Esophagus squamous epithelium (tissue), 5 donors: ENCODE measurements at places on chromosomes 12 and 14. TPM values are rescaled to one million over a fixed set of nuclear protein-coding genes. Genes with fewer than 3 reads are reported as not detected.

DNA sequence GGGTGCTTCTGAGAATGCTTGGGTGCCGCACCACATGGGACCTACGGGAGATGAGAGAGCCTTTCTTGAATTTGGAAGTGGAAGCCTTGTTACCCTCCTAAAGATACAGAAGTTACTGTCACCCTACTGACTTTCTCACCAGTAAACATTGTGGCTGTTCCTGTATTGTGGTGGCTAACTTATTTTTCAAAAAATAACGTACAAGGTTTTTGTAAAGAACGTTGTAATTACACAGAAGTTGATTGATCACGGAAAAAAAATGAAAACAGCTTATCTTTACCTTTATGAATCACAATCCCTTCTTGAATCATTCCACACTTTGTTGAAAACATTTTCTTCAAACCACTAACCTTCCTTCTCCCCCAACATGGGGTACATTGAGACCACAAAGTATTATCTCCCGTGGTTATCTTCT lies 22.0 kb upstream of the PPFIBP1 start:
- DNase-seq: no peak

GRCh38 chr12:111457577-111457976 lies 51.9 kb downstream of the SH2B3 start:
- no peak for DNase-seq

DNA sequence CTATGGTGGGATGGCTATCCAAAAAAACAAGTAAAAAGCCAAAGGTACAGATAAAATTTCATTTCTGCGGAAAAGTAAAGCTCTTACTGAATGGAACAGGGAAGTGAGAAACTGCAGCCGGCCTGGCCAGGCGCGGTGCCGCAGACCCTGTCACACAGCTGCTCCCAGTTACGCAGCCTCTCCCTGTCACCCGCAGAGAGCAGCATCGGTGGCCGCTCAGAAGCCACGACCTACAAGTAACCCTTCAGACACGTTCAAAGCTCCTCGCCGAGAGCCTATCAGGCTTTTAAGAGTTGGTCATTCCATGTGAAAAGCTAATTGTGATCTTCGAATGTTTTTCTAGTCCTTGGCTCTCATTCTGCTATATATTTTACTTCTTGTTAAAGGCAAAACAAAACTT lies 11.0 kb upstream of the ANKLE2 start:
- no peak for DNase-seq

GRCh38 chr14:78446807-78447206 lies 276.6 kb downstream of the NRXN3 start:
- no peak for DNase-seq

DNA sequence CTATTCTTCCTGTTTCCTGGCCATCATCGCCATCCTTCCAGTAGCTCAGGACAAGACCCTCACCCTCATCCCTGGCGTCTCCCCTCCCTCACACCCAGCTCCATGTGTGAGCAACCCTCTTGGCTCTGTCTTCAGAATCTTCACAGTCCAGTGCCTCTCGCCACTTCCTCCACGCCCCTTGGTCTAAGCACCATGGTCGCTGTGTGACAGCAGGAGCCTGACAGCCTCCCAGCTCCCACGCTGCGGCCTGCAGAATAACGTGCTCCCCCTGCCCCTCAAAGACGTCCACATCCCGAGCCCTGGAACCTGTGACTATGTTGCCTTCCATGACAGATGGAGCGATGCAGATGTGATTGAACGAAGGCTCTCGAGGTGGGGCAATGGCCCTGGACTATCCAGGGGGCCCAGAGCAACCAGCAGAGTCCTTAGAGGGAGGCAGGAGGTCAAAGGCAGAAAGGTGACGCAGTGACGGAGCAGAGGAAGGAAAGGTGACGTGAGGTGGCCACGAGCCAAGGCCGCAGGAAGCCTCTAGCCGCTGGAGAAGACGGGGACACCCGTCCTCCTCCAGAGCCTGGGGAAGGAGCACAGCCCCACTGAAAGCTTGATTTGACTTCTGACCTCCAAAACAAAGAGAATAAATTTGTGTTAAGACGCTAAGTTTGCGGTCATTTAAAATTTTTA lies 139.8 kb downstream of the CALM1 start:
- DNase-seq: no peak

- no peak for DNase-seq
Measured at GRCh38 chr14:20683125-20683890, 1.1 kb upstream of the RNASE4 start.

- DNase-seq: no peak
Measured at GRCh38 chr12:128557231-128557630, 266.5 kb downstream of the SLC15A4 start.

DNA sequence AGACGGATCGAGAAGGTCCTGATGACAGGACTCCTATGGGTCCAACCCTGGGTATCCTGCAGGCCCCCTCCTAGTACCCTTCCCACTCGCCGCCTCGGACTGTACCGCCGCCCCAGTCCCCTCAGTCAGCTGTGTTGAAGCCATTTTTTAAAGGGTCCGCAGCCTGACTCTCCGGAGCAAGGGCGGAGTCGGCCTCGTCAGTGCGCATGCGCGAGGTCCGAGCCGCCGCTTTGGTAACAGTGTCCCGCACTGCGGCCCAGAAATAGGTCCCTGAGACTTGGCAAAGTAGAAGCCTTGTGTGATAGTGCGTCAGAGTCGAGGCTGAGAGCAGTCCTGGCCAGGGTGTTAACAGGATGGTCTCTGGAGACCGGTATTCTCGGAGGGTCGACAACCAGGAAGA lies 769.0 kb upstream of the ALG10B start:
- DNase-seq: no peak

GRCh38 chr14:56805201-56805991 lies 4.9 kb downstream of the OTX2 start:
- DNase-seq: no peak

- DNase-seq: no peak
Measured at GRCh38 chr12:42992826-42993225, 403.3 kb upstream of the PRICKLE1 start.

DNA sequence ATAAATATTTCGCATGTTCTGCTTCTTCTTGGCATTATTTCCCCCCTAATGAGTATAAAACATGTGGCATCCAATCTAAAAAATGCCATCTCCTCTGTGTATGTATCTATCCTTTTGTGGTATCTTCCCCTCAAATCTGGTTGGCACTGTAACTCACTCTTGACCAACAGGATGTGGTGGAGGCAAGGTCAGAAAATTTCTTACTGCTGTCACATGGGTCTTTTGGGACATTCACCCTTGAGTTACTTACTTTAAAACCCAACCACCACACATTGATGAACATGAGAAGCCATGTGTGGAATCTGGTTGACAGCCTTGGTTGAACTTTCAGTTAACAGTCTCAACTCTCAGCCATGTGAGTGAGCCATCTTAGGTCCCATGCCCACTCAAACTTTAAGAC lies 516.9 kb downstream of the SLC16A7 start:
- DNase-seq: no peak

- DNase-seq: no peak
Measured at GRCh38 chr14:100291305-100292075, 14.8 kb downstream of the SLC25A29 start.

DNA sequence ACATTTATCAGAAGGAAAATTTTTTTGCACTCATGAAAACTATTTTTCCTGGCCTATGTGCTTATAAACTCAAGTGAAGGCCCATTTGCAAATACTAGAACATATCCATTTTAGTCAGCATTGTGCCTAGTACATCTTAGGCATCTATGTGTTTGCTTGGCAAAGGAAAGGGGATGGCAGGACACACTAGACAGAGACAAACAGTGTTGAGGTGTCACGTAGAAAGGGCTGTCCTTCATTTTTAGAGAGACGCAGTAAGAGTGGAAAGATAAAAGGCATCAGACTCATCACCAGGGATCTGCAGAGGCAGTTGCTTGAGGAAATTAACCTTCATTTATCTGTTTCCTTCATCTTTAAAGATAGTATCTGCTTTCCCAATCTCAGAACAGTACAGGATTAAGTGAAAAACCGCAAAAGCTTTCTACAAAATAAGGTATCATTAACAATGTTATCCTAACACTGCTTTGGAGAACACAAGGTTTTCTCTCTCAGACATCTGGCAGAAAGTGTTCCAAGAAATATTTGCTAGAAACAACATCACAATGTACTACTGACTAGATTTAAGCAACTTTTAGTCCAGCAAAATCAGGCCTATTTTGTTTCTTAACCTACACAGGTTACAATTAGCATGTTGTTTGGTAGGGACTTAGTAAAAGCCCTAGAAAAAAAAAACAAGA lies 2.0 kb downstream of the YBX3 start:
- DNase-seq: no peak

DNA sequence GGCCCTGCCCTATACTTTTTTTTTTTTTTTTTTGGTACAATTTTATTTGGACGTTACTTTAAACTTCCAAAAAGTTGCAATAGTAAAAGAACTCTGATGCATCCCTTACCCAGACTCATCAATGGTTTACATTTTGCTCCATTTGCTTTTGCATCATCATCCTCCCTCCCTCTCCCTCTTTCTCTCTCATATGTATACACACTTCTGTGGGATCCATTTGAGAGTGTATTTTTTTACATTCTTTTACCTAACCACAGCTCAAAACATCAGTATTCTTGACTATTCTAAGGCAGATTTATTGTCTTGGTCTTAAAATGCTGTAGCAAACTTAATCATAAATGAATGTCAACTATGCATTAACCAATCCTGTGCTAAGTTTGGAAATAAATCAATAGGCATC lies 111.6 kb downstream of the PRICKLE1 start:
- DNase-seq: no peak

DNA sequence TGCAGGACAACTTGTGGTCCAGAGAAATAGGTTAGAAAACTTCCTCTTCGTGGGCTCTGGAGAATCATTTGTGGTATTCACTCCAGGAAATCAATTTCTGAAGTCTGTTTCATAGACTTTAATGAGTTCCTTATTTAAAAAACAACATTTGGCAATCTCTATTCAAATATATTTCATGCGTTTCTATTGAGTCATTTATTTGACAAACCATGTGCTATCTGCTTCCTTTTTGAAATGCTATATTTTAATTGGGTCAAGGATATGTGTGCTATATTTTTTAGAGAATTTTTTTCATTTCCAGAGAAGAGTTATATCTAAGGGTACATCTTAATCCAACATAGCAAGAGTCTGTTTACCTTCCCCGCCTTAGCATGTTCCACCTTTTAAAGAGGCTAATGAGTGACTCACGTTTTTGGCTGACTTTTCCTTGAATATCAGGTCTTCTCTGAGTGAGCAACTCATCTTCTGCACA lies 252.4 kb upstream of the EGLN3 start:
- no peak for DNase-seq

- DNase-seq: no peak
Measured at GRCh38 chr14:69658664-69659261, 47.4 kb downstream of the SUSD6 start.

DNA sequence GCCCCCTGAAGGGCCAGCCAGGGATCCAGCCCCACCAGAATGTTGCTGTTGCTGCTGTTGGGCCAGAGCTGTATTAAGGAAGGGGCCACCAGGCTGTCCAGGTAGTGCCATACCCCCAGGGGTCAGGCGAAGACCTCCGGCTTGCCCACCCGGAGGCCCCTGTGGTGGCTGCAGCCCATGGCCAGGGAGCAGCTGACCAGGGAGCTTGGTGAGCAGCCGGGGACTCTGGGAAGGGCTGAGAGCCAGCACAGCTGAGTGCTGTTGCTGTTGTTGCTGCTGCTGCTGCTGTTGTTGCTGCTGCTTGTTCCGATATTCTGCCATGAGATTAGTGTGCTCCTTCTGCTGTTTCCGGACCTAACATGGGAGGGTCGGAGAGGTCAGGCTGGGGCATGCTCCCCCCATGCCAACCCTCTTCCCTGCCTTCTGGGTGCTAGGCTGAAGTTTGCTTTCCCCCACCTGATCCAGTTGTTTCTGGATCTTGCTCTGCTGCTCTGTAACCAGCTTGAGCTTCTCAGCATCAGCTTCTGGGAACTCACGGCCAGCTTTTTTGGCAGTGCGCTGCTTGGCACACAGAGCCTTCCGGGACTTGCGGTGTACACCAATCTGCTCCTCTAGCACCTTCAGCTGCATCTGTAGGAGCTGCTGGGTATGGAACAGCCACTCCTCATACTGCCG lies 15.2 kb upstream of the PRKAG1 start:
- DNase-seq: no peak

DNA sequence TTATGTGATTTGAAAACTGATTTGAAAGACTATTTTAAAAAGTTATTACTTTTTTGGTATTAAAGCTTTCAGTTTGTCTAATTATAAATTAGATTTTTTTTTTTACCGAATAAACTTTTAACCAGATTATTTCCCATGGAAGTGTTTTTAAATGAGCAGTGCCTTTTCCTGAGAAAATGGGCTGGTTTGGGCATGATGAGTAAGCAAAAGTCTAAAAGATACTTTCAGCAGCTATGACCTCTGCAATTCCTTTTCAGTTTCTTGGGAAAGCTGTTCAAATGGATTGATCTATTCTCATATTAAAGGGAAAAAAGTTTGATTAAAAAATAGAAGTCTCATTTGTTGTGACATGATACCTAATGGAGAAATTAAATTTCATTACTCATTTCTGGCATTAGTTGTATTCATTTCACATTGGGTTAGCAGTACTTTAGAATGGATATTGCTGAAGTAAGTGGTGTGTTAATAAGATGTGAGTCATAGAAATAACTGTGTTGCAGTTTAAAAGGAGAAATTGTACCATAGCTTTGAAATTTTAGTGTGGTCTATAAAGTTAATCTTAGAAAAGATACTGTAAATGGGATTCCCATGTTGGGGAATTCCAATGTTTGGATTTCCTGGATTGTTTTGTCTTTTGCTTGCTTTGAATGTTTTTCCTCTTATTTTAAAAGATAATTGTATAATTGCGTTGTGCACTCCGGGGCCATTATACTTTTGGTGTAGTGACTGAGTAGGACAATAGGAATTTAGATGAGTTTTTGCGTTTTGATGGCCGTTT lies 21.0 kb downstream of the KTN1 start:
- DNase-seq: no peak

GRCh38 chr12:58919231-58920101 lies 838 bp downstream of the LRIG3 start:
- DNase-seq: no peak

DNA sequence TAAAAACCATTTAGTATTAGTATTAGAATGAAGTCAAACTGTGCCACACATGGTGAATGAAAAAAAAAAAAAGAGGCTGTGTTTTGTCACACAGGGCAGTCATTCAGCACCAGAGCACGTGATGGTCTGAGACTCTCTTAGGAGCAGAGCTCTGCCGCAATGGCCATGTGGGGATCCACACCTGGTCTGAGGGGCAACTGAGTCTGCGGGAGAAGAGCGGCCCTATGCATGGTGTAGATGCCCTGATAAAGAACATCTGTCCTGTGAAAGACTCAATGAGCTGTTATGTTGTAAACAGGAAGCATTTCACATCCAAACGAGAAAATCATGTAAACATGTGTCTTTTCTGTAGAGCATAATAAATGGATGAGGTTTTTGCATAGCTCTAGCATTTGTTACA lies 12.2 kb upstream of the BDKRB1 start:
- DNase-seq: no peak

The FGD4 gene
- 20.9 TPM for total RNA-seq

The TSPAN9 gene
- total RNA-seq: 23.7 TPM

The OTX2 gene
- total RNA-seq: not detected

The ASCL1 gene
- total RNA-seq: not detected

The FSCB gene
- not detected for total RNA-seq

The RASSF9 gene
- 17.4 TPM for total RNA-seq

The TAS2R10 gene
- total RNA-seq: 0.38 TPM

The NRXN3 gene
- 1.8 TPM for total RNA-seq

The FIGNL2 gene
- total RNA-seq: 0.19 TPM

The FAIM2 gene
- 0.26 TPM for total RNA-seq
